Sciatic nerve (tissue), 2 donors: ENCODE measurements at places on chromosomes 11 and 22.
A peak's percentile ranks its signal among the peaks of the same experiment; 100 is the strongest.

GRCh38 chr11:69640995-69641581 is at the start of gene CCND1:
CCND1 (plus strand) TSS chr11:69641156; CDS start chr11:69641314, 158 bp downstream.
- peak; percentile 77 for DNase-seq

DNA sequence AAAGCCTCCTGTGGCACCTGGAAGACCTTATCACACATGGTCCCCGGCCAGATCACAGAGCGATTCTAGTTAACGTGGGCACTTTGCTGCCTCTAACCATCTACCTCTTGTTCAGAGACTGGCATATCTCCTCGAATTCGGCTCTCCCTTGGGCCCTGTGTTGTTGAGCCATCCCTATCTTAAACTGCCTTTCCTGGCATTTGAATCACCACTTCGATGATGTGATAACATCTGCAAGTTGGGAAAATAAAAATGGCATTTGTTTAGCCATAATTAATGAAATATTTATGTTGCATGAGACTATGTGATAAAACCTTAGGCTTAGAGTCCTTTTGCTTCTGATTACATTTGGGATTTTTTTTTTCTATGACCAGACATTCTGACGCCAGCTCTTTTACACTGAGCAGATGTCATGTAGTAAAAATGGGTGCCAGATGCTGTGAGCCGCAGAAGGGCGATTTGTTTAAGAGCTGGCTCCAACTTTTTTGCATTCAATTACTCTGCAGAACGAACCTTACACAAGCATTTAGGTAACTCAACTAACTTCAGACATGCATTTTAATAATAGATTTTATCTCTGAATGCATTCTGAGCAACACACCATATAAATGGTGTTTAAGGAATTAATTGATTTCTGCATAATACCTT is 58.5 kb upstream of the PARVA start:
- DNase-seq, result no peak

GRCh38 chr11:75767228-75767572 is 1.4 kb upstream of the DGAT2 start:
- DNase-seq, result no peak

DNA sequence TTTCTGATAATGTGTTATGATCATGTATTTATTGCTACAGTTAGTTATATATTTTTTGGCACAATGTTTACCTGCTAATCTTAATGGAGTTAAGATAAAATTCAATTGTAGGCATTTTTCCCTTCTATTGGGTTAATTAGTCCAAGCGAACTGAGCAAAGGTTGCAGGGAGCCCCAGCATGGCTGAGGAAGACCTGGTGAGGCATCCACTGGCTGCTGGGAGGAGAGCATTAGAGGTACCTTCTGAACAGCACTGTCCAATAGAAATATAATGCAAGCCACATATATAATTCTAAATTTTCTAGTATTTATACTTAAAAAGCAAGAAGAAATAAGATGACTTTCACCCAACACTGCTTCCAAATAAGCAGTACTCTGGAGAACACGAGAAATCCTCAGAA is 689 bp upstream of the TMEM126A start:
- DNase-seq, result no peak

DNA sequence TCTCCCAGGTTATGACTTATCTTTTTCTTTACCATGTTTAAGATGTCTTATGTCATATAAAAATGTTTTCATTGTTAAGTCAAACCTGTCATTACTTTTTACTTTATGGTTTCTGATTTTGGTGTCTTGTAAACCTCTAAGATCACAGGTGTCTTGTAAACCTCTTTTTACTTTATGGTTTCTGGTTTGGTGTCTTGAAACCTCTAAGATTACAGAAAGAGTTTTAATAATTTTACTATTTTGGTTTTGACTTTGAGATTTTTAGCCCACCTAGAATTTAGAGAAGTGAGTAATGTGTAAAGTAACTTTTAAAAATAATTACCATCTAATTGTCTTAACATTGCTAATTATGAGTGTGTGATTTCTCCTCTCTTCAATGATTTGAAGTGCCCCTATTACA is 2.6 kb downstream of the CSF2RB start:
- DNase-seq, result no peak

DNA sequence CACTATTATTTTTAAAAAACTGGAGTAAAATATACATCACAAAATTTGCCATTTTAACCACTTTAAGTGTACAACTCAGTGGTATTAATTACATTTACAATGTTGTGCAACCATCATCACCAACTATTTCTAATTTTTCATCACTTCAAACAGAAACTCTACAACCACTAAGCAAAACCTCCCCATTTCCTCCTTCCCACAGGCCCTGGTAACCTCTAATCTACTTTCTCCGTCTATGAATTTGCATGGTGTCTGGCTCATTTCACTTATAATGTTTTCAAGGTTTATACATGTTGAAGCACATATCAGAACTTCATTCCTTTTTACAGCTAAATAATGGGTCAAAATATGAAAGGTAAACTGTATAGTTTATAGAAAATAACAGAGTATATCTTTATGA is 24.4 kb downstream of the DDI1 start:
- no peak for DNase-seq

- peak; percentile 63 for DNase-seq
Observed at GRCh38 chr22:40043081-40043480, 48.3 kb downstream of the FAM83F start.

GRCh38 chr11:129723761-129724162 is 91.9 kb upstream of the TMEM45B start:
- peak; percentile 38 for DNase-seq

GRCh38 chr22:44719586-44720368 is 17.8 kb downstream of the PRR5 start:
- no peak for DNase-seq

DNA sequence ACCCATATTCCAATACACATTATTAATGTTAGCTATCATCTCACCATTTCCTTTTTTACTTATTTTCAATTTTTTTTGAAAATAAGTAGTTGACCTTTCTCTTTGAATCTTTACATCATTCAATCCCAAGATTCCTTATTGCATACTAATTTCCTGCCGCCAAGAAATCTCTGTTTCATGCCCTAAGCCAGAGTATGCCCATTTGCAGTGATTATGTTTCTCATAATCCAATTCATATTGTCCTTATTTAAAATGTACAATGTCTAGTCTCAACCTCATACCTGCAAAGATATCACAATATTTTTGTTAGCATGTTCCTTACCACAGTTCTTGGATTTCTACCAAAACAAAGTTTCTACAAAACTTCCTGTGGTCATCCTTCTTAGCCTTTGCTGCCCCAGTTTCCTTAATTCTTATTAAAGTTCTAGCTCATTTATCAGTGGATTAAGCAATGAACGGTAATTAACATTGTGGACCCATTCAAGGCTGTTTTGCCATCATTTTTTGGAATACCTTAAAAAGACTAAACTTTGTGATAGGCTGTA is 75.3 kb downstream of the CD44 start:
- DNase-seq, result no peak

- DNase-seq, result no peak
Observed at GRCh38 chr11:85726381-85726780, 40.4 kb upstream of the CCDC89 start.

- DNase-seq, result no peak
Observed at GRCh38 chr11:20321177-20321576, 42.3 kb upstream of the HTATIP2 start.
